Neural progenitor cell (in vitro differentiated cells): ENCODE measurements at places on chromosomes 12 and 14.

DNA sequence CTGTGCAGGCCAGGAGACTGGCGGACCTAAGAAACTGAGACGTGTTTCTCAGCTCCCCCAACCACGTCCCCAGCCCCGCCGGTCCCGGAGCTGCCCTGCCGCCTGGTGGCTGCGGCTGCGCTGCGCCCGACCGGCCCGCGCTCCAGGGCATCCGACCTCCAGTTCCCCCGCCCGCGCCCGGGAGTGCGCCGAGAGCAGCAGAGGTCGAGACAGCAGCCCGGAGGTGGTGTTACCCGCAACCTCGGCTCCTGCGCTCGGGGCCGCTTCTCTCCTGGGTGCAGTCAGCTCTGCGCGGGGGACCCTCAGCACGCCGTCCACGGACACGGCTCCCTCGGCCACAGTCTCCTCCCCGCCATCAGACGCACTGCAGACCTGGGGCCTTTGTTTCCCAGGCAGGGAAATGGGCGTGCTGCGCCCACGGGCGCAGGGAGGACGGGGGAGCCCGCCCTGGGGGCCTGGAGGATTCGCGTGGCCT is 21.6 kb upstream of the GPR132 start:
- DNase-seq = peak; percentile 93

DNA sequence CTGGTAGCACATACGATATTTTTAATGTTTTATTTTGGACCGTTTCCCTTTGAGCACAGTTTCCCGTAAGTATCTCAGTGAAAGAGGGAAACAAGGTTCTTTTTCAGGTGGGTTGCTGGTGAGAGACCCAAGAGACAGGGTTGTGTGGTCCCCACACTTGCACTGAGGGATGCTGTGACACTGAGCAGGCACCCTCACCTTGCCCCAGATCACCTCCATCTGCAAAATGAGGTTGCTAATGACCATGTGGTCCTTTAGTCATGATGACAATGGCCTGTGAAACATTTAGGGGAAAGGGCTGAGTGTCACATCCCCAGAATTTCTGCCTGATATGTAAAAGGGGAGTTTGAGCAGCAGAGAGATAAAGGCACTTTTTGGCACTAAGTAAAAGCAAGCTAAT is 4.3 kb downstream of the CCND2 start:
- no peak for DNase-seq

GRCh38 chr14:89366864-89367778 is 49.9 kb downstream of the FOXN3 start:
- DNase-seq = no peak

DNA sequence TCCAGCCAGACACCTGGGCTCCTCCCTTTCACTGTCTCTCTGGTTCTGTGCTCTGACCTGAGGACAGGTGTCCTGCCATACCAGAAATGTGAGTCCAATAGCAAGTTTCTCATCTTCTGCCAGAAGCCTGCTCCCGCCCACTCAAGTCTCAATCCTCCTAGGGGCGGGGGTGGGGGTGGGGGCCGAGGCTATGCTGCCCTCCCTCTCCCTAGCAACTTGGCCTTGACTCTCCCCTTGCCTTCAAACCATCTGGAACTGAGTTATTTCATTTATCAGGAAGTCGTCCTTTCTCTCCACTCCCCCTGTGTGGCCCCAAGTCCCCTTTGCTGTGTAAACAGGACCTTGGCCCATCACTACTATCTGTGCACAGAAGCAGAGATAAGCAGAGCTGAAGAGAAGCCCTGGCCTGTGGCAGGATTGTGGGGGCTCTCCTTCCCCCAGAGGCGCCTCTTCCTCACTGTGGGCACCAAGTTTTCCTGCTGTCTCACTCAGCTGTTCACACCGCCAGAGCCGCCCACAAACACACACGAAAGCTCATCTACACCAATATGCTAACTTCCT is 117.1 kb downstream of the DPF3 start:
- no peak for DNase-seq

GRCh38 chr12:27331927-27332324 is 710 bp upstream of the BMAL2 start:
- DNase-seq = no peak

GRCh38 chr14:66442953-66443571 is 43.1 kb upstream of the CCDC196 start:
- DNase-seq = no peak

DNA sequence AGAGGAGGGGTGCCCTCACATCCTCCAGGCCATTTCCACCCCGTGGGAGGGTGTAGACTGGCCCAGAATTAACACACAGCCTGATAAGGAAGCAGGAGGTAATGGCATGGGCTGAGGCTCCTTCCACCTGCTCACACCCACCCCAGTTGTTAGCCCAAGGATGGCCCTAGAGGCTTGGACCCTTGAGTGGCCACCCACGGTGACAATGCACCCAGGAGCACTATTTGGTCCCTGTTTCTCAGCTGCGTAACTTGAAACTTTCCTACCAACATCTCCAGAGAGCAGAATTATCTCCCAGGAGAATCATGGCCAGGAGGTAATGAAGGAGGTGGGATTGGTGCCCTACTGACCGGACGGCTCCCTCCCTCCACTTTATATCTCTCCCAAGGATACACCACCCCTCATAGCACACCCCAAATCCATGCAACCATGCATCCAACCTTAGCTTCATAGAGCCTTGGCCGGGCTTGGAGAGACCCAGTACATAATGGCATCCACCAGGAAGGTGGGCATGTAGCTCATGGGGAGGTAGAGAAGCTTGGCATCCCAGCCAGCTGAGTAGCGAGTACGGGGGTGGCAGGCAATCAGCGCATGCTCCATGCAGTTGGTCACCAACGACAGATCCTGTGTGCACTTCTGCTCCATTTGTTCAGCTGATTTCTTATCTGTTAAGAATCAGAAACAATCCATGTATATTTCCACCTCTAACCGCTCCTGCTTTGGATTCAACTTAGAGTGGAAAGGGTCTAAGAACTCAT is 5.6 kb downstream of the RDH16 start:
- no peak for DNase-seq

- DNase-seq = no peak
These were observed 103.5 kb upstream of the PLEKHA5 start for GRCh38 chr12:19026034-19026433.

DNA sequence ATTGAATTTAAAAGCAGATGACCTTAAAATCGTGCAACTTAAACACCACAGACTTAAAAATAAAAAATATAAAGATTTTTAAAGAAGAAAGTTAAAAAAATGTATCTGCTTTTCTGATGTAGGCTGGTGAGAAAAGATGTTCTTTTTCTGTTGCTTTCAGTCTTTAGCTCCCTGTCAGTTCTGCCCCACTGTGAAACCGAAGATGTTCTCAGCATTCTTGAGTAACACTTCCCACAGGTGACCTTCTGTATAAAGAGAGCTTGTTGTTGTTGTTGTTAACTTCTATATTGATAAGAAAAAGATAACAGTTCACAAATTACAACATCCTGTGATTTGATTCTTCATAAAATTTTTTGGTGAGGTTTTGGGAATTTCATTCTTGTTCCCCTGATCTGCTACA is 377.9 kb upstream of the RGS6 start:
- DNase-seq = no peak

DNA sequence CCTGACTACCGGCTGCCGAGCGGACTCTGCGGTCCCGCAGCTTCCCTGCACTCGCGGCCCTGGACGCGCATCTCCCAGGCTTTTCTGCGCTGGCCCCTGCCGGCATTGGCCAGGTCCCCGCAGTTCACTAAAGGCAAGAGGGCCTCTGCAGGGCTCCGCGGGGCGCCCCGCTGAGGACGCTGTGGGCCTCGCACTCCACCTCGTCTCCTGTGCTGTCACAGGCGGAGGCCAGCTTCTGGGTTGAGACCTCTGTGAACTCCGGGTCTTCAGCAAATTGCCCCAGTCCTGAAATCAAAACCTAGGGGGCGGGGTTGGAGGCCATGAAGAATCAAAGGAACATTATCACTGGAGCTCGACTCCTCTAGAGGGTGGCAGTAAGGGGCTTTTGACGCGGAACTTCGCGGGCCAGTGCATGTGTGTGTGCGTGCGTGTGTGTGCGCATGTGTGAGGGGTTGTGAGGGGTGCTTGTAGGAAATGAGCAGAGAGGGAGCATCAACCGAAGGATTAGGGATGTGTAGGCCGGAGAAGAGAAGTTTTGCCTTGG is 68.5 kb upstream of the CAPRIN2 start:
- DNase-seq = peak; percentile 59

DNA sequence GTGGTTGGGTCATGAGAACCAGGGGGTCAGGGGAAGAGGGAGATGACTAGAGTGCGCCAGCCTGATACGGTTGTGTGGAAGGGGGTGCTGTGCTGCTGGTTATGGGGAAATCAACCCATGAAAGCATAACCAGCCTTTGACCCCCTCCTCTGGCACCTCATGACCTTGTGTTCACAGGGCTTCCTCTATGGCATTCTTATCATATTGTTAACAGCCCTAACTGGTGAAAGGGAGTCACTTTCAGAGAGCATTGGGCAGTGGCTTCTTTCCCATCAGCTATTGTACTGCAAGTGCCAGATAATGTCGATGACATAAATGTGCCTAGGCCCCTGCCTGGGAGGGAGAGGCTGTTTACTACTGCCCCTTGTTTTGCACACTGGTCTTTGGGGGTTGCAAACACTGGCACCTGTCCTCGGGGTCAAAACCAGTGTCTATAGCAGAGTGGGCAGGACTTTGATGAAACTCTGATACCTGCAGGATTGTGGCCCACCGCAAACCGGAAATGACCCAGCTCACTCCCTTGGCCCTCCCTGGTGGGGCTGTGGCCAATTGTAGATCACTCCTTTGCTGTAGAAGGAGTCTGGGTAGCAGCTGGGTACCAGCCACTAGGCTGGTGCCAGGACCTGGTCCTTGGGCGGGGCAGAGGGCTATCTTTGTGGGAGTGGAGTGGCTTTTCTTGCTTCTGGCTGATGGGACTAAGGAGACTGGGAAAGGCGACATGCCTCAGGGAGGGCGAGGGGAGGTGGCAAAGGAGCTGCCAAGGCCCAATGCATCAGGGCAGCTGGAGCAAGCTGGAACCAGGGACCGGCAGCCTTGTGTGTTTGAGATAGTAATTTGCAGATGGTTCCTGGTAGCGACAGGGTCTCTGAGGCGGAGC is 634 bp upstream of the TMEM63C start:
- no peak for DNase-seq

DNA sequence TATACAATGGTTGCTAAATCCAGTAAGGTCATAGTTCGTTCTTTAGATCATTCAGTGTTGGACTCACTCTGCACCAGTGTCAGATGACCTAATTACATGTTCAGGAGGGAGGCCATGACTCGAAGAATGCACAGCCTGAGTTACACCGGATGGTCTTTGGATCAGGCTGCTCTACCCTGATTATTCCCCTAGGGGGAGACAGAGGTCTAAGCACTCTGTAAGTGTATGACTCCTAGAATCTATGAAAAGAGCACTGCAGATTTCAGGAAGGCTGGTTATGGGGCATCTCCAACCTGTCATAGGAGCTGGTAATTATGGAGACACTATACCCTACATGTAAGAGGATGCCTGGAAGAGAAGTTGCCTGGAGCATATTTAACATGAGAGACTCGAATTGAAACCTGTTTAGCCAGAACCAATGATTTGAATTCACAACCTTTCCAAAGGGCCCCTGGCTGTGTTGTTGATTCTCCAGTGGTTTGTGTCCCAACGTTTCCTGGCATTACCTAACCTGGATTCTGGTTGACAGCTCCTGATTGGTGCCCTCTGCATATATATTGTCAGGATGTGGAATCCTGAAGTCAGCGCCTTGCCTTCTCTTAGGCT is at the start of gene MUCL1:
MUCL1 (plus strand) TSS at position 584 of the 606 bp plus-strand sequence. CDS start 67 bp downstream, outside the sequence.
- peak; percentile 76 for DNase-seq

DNA sequence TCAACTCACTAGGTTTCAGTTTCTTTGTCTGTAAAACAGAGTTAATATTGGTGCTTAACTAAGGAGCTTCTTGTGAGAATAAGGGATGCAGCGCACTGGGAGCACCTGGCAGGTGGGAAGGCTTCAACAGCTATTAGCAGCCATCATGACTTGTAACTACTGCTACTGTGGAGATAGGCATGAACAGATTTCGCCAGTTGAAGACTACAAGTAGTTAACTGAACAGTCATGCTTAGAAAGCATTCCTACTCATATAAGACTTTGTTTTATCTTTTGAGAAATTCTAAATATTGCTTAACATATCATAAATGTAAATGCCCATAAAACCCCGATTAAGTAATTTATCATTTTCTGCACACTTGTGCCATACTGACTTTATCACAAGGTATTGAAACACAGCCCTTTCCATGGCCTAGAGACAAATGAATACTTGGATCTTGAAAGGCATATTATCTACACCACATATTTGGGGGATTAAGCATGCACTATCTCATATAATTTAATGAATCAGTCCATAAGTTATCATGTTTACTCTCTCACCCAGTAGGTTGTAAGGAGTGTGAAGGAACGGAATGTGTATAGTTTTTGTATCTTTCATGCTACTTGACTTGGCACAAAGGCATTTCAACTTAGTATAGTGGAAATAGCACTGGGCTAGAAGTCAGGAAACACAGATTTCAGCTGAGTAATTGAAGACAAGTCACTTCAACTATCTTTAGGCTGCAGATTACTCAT is 16.1 kb downstream of the NTN4 start:
- DNase-seq = no peak

- no peak for DNase-seq
These were observed 29.2 kb downstream of the KCNJ8 start for GRCh38 chr12:21745258-21745657.

GRCh38 chr12:44497044-44497443 is 379.1 kb downstream of the NELL2 start:
- DNase-seq = peak; percentile 21

- DNase-seq = no peak
These were observed 2.9 kb downstream of the MYL2 start for GRCh38 chr12:110917467-110917866.

GRCh38 chr12:19575337-19576243 is 136.3 kb downstream of the AEBP2 start:
- DNase-seq = no peak

- no peak for DNase-seq
These were observed 24.3 kb downstream of the HIF1A start for GRCh38 chr14:61719344-61720293.

DNA sequence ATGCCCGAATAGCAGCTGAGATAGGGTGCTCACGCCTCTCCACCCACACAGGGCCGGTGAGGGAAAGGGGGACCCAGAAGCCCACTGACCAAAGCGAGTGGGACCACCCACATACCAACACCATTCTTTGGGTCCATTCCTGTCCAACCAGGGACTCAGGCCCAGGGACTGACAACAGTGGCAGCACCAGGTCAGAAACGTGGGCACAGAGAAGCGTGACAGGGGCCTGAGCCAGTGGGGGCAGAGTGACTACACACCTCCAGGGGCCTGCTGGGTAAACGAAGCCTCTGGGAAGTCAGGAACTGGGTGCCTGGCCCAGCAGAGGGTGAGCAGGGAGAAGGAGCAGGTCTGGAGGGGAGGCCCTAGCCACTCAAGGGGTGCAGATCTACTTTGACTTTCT is 13.7 kb downstream of the SPRYD3 start:
- no peak for DNase-seq

- no peak for DNase-seq
These were observed 214.2 kb downstream of the PPM1H start for GRCh38 chr12:62720661-62721330.

DNA sequence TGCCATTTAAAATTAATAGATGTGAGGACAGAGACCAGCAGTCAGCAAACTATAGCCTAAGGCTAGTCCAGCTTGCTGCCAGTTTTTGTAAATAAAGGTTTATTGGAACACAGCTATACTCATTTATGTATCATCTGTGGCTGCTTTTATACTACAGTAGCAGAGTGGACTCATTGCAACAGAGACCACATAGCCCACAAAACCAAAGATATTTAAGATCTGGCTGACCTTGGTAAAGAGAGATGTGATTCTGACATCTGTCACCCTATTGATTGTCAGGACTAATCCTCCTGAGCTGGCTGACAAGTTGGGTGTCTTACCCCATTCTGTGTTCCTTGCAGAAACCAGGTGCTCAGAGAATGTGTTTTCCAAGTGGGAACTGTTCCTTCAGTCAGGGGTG is 99.9 kb downstream of the BEGAIN start:
- no peak for DNase-seq

- DNase-seq = peak; percentile 18
These were observed 15.8 kb upstream of the HVCN1 start for GRCh38 chr12:110704750-110705149.
